ENCODE measurements at places on chromosomes 6 and 20.

DNA sequence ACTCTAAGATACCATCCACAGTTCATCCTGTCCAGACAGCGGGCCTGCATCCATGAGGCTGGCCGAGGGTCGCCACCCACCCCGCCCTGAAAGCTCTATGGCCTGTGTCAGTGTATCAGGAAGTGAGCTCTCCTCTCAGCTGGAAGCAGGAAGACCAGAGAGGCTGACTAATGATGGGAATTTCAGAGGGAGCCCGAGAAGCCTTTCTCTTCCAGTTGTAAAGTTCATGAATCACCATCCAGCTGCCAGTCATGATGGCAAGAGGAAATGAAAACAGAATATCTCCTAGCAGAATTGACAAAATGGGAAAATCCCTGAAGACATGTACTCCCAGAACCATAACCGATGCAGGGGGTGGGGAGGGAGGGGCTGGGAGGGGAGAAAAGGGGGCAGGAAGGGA, 109.6 kb upstream of the RPS6KA2 start:
- peak overlapping the region; percentile 75 for H3K27ac ChIP-seq
- no peak for DNase-seq
- H3K4me1 ChIP-seq: peaks cover 14% of the 10 kb centered on the region
- peaks cover 2% of the 10 kb centered on the region for H3K27me3 ChIP-seq

- H3K36me3 ChIP-seq: no peaks in the 10 kb centered on the region
- peaks cover 5% of the 10 kb centered on the region for H3K27me3 ChIP-seq
- peaks cover 8% of the 10 kb centered on the region for H3K4me1 ChIP-seq
- H3K4me3 ChIP-seq: no peak overlapping the region
- no peak overlapping the region for H3K27ac ChIP-seq
Observed at GRCh38 chr20:40997116-40997515, 31.5 kb upstream of the TOP1 start.

DNA sequence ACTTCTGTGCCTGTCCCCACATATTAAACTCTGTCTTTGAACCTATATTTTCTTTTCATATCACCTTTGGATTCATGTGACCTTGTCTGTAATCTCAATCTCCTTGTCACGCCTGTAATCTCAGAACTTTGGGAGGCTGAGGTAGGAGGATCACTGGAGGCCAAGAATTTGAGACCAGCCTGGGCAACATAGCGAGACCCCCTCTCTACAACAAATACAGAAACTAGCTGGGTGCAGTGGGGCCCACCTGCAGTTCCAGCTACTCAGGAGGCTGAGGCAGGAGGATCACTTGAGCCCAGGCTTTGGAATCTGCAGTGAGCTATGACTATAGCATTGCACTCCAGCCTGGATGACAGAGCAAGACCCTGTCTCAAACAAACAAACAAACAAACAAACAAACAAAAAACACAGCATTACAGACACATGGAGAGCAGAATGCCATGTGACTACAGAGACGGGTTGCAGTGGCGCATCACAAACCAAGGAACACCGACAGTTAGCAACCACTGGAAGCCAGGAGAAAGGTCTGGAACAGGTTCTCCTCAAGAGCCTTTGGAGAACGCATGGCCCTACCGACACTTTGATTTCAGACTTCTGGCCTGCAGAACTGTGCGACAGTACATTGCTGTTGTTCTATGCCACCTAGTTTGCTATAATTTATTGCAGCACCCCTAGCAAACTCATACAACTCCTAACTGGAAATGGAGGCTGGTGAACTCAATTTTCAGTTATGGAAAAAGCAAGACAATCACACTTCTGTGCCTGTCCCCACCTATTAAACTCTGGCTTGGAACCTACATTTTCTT, 14.6 kb upstream of the TIAM2 start:
- H3K36me3 ChIP-seq: no peaks in the 10 kb centered on the region
- no peak for DNase-seq
- no peak overlapping the region for H3K27ac ChIP-seq
- no peaks in the 10 kb centered on the region for H3K4me1 ChIP-seq
- H3K4me3 ChIP-seq: no peak overlapping the region
- H3K27me3 ChIP-seq: no peaks in the 10 kb centered on the region

DNA sequence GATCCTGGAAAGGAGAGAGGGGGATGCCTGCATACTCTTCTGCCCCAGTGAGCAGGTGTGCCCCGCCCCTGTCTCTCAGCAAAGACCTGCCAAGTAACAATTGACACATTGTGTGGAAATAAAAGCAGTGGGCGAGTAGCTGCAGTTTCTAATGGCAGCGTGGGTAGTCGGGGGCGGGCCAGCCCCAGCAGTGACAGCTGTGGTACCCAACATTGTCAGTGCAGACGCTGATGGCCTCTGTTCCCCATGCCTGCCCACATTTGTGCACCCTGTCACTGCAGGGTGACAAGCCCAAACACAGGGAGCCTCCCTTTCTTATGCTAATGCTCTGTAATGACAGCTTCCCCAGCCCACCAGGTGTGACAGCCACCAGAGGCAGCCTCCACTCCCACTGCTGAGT, 491.7 kb downstream of the DHX35 start:
- H3K36me3 ChIP-seq: no peaks in the 10 kb centered on the region
- H3K4me1 ChIP-seq: no peaks in the 10 kb centered on the region
- no peak overlapping the region for H3K27ac ChIP-seq
- H3K4me3 ChIP-seq: no peak overlapping the region
- no peak for DNase-seq

DNA sequence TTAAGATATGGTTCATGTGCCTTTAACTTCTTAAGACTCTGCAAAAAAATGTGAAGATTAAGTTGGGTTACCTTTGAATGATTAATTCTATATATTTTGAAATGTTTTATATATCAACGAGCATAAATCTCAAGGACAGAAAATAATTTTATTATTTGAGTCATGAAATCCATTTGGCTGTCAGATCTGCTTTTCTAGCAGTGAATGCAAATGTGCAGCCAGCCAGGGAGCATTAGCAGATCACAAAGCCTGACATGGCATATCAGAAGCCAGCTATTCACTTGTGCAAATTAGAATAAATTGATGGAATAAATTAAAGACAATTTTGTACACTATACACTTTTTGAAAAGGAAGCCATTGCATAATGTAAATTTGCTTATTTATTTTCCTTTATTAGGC, 424.3 kb downstream of the ADGRB3 start:
- H3K4me1 ChIP-seq: no peaks in the 10 kb centered on the region
- no peak overlapping the region for H3K4me3 ChIP-seq
- no peaks in the 10 kb centered on the region for H3K27me3 ChIP-seq
